ENCODE measurements at places on chromosomes 1 and 21.

DNA sequence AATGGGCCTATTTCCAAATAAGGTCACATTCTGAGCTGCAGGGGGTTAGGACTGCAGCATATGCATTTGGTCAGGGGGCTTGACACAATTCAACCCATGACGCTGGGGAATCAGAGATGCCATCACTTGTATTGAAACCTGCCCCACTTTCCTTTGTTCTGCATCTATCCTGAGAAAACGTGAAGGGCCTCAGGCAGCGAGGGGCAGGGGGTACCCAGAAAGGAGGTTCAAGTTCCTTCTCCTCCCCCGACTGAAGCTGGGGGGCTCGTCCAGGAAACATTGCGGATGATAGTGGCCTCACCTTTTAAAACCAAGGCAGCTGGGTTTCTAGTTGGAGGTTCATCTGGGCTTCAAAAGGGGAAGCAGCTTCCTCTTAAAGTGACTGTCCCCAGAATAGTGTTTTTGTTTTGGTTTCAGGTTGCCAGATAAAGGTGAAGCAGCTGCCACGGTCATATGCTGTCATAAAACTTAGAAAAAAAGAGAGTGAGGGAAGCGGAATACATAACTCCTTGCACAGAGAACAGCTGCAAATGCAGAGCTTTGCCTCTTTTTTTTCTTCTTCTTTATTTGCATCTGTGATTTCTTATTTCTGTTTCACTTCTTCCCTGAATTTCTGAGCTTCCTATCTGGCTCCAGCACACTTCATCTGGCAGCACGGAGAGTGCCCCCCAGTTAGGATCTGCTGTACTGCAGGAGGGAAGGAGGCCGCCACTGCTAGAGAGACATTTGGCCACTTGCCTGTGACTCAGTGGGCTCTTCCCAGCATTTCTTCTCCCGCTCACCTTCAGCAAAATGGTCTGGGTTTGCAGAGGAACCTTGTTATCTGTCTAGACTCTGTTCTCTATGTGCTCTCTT, 142.0 kb downstream of the AJAP1 start:
- DNase-seq, result no peak

- DNase-seq, result no peak
Observed at GRCh38 chr1:50841791-50842387, 118.2 kb downstream of the FAF1 start.

GRCh38 chr1:162475539-162476185, 22.0 kb upstream of the UHMK1 start:
- no peak for DNase-seq

DNA sequence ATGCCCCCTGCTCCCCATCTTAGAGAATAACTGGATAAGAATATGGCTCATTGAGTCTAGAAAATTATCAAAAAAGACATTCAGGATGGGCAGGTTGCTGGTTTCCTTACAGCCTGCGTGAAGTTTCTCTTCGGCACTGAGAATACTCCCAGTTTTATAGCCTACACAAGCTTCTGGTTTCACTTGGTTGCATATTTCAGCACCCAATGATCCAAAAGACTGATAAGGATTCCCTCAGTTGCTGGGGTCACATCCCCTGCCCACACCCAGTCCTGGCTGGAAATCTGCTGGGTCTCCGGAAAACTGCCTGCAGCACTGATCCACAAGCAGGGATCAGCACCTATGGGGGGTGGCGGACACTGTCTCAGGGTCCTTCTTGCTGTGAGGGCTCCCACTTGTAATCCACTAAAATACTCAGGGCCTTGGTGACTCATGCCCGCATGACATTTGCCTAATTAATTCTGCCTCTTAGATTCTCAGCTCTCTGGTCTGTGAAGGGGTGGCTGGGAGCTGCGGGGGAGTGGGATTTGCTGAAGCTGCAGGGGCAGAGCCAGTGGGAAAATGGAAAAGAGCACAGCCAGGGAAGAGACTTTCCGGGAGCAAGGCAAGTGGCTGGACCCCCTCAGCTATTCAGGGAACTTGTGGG, 142.5 kb downstream of the ZNF648 start:
- DNase-seq, result no peak

GRCh38 chr1:219926363-219926998, 1.9 kb downstream of the SLC30A10 start:
- DNase-seq, result no peak

DNA sequence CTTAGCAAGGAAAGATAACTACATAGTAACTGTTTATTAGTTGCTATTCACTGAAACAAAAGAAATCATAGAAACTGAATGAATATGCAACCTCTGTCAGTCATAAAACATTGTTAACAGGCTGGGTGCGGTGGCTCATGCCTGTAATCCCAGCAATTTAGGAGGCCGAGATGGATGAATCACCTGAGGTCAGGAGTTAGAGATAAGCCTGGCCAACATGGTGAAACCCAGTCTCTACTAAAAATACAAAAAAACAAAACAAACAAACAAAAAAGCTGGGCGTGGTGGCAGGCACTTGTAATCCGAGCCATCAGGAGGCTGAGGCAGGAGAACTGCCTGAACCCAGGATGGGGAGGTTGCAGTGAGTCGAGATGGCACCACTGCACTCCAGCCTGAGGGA, 44.1 kb downstream of the CRB1 start:
- DNase-seq, result no peak

GRCh38 chr1:997713-997992, 2.2 kb downstream of the HES4 start:
- DNase-seq, result no peak

DNA sequence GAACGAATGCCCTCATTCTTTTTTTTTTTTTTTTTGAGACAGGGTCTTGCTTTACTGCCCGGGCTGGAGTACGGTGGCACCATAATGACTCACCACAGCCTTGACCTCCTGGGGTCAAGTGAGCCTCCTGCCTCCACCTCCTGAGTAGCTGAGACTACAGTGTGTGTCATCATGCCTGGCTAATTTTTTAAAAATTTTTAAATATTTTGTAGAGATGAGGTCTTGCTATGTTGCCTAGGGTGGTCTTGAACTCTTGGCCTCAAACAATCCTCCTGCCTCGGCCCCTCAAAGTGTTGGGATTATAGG, 69.4 kb downstream of the ALG14 start:
- DNase-seq, result no peak

DNA sequence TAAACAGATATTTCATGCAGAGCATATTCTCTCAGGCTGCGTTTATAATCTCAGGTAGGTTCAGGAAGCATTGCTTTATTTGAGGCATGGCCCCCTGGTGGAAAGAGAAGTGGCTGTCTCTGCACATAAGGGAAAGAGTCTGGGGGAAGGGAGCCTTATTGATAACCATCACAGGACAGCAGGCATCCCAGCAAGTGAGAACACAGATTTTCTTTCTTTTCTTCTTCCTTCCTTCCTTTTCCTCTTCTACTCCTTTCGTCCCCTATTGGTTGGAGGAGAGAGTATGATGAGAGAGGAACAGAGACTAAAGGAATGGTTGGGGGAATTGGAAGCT, 21.9 kb downstream of the TSNAX start:
- no peak for DNase-seq

DNA sequence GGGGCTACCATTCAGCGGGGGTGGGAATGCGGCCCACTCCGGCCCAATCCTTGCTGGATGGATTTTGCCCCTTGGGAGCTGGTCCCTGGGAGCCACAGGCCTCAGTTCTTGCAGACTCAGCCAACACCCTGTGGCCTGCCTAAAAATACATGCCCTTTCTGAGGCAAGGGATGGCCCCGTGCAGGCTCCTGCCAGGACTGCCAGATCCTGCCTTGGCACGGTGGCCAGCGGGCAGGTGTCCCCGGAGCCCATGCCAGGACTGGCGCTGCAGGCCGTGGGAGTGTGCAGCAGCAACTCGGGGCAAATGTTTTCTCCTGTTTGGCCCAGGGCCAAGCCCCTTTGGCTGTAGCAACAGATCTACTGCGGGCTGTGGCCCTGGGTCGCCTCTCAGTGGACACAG, 1.6 kb upstream of the PANK4 start:
- no peak for DNase-seq

DNA sequence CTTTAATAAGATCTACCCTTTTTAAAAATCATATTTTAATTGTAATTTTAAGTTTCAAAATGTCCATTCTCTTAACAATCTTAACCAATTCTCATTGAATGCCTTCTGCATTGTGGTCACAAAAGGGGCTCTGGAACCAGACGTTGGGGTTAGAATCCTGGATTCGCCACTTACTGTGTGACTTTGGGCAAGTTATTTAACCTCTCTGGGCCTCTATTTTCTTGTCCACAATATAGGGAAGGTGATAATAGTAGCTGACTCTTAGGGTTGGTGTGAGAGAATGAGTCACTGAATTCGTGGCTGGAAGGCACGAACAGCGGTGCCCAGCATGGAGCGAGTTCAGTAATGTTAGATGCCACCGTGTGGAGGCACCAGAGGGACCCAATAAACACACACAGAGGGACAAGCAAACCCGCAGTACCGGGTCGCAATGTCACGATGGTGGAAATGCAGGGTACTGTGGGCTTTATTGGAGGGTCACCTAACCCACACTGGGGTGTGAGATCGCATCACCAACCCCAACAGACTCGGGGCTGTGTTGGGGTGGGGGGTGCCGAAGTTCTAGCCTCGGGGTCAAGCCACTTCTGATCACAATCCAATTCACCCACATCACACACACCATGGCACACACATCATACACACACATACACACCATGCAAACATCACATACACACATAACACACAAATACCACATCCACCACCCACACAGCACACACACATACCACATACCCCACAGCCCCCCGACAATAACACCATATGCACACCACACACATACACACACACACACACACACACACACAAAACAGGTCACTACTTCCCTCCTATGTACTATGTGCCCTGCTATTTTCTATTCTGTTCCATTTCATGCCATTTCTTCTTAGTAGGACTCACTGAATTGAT, 27.0 kb upstream of the IFNAR2 start:
- no peak for DNase-seq

GRCh38 chr1:89149229-89149628, 23.3 kb upstream of the GBP2 start:
- DNase-seq, result no peak

GRCh38 chr1:29803486-29803885, 567.2 kb downstream of the PTPRU start:
- DNase-seq, result no peak

GRCh38 chr21:26117324-26117971, 53.1 kb downstream of the APP start:
- no peak for DNase-seq

DNA sequence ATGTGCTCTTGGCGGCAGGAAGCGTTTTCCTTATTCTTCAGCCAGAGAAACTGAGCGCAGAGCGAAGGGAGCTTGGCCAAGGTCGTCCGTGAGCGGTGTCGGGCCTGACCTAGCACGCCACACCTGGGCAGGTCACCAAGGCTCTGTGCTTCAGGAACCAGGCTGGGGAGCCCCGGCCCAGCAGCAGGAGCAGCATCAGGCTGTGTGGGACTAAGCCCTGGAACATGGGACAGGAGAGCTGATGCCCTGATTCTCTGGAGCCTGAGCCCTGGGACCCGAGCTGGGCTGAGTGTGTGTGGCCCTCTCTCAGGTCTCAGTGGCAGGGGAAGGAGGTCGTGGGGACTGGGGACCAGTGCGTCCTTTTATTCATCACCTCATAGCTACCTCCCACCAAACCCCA, 65.2 kb upstream of the ABCG1 start:
- DNase-seq, result no peak

DNA sequence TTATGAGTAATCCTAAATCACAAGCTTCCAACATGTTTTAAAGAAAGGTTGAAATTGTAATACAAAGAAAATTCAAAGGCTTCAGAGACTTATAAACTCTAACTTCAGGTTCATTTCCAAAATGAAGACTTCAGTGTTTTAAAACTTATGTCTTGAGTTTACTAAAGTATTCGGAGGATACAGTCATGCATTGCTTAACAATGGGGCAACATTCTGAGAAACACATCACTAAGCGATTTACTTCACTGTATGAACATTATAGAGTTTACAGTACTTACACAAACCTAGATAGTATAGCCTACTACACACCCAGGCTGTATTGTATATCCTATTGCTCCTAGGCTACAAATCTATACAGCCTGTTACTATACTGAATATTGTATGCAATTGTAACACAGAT, 38.3 kb downstream of the CEP170 start:
- DNase-seq, result no peak

DNA sequence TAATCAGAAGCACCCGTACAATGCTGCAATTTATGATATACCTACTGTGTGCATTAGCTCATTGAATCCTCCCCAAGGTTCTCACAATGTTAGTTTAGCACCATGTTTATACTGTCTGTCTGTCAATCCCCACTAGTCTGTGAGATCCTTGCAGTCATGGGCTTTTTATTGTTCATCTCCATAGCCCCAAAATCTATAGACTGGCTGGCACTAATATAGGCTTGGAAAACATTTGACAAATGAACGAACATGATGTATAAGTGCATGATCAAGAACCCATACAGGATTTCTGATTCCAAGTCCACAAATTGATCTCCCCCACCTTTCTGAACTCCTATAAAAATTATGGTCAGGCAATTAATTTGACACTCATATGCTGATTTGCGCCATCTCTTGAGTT, 290.0 kb downstream of the OMA1 start:
- no peak for DNase-seq

DNA sequence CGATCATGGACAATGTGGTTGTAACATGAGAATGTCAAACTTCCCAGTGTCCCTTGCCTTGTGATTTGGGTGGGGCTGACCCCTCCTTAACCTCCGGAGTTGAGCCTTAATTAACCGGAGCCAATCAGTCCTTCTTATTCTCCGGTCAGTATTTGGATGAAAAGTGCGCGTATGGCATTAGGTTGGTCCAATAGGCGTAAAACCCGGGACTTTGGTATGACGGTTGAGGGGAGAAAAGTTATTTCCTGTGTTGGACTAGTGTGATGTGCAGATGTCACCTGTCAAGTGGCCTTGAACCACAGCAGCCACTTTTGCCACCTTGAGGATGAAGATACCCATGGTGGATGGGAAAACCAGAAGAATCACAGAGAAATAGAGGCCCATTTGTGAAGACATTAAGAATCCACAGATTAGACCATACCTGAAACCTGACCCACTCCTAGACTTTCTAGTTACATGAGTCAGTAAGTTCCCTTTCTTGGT, 5.1 kb downstream of the PAFAH2 start:
- no peak for DNase-seq

GRCh38 chr1:171355727-171356126, 41.7 kb downstream of the FMO4 start:
- no peak for DNase-seq

DNA sequence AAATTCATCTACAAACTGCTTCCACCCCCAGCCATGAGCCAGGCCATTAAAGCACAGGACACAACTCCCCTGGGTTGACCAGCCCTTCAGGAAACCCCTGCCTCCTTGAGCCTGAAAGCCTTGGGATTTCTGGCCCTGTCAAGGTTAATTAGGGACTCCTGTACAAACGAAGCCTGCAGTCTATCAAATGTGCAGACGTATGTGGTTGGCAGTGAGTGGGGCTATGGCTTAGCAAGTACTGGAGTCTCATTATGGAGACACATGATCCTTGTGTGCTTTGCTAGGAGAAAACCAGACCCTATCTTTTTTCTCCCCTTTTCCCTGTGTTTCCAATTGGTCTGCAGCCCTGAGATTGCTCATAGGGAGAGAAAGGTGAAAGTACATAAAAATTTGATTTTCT, 588.3 kb upstream of the USP24 start:
- DNase-seq, result no peak

GRCh38 chr21:29245104-29245643, 53.5 kb upstream of the BACH1 start:
- no peak for DNase-seq

- DNase-seq, result no peak
Observed at GRCh38 chr1:243440406-243440805, 184.6 kb downstream of the SDCCAG8 start.

- DNase-seq, result peak; percentile 28
Observed at GRCh38 chr21:45970674-45971615, 10.6 kb upstream of the COL6A1 start.
